Stimulated activated CD4-positive, alpha-beta T cell treated with anti-CD3 and anti-CD28 coated beads, TNF-alpha, amount 100 ng/mL, for 4 hours (primary cell): ENCODE measurements at places on chromosomes 7 and 10.

- DNase-seq = no peak
Measured at GRCh38 chr7:50660040-50660829, 95.0 kb upstream of the DDC start.

- no peak for DNase-seq
Measured at GRCh38 chr7:144118341-144118740, 4.6 kb upstream of the OR2A14 start.

DNA sequence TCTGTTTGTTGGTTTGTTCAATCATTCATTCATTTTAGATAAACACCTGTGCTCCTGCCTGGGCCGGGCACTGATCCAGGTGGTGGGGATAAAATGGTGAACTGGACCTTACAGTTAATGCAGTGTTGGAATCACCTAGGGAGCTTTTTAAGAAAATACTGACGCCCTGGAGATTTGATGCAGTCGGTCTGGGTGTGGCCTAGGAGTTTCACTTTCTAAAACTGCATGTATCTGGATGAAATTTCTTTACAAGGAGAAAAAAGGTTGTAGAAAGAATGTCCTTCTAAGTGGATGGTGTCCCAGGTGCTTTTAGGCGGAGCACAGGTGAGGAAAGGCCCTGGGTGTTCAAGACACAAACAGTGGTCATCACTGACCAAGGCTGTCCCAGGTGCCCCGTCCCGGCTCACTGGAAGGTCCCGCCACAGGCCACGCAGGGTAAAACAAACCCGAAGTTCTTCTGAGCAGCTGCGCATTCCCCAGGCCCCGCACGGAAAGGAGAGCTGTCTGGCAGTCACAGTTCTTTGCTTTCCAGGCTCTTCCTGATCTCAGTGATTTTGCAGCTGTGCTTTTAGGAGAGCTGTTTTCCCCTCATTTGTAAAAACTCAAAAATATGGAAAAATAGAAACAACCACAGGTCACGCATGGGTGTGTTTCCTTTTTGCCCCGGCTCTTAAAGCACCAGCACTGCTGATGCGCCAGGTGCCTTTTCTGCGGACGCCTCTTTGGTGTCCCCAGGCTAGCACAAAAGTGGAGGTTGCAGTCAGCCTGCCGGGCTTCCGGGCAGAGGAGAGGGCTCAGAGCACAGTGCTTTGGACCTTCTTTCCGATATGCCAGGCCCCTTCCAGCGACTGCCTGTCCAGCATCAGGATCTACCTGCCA, 161.9 kb downstream of the GRK5 start:
- DNase-seq = no peak

- DNase-seq = no peak
Measured at GRCh38 chr7:154956427-154956826, 46.5 kb downstream of the PAXIP1 start.

GRCh38 chr10:117936976-117937375, 109.8 kb downstream of the RAB11FIP2 start:
- DNase-seq = no peak

DNA sequence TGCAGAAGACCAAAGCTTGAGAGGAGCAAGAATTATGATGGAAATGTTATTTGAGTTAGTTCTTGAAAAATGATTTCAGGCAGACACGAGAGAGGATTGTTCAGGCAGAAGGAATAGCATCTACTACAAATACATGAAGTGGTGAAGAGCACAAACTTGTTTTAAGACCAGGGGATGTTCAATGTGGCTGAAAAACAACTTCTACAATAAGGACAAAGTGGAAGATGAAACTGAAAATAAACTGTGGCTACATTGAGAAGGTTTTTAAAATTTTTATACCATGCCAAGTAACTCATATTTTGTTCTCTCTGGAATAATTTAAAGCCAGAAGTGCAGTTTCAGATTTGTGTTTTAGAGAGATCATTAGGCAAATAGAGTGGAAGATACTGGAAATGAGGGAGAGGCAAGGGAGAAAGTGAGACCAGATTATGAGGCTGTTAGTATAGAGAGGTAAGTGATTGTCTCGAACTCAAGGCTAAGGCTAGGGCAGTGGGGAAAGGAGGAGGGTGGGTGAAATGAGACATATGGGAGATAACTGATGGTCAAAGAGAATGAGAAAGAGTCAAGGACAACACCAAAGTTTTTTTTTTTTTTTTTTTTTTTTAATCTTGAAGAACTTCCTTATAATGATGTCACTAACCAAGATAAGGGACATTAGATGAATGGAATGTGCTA, 115.4 kb downstream of the MDFIC start:
- no peak for DNase-seq

- DNase-seq = peak; percentile 80
Measured at GRCh38 chr7:100563809-100564400, 9.8 kb downstream of the SAP25 start.

GRCh38 chr7:50147951-50148808, 55.1 kb upstream of the ZPBP start:
- peak; percentile 18 for DNase-seq

DNA sequence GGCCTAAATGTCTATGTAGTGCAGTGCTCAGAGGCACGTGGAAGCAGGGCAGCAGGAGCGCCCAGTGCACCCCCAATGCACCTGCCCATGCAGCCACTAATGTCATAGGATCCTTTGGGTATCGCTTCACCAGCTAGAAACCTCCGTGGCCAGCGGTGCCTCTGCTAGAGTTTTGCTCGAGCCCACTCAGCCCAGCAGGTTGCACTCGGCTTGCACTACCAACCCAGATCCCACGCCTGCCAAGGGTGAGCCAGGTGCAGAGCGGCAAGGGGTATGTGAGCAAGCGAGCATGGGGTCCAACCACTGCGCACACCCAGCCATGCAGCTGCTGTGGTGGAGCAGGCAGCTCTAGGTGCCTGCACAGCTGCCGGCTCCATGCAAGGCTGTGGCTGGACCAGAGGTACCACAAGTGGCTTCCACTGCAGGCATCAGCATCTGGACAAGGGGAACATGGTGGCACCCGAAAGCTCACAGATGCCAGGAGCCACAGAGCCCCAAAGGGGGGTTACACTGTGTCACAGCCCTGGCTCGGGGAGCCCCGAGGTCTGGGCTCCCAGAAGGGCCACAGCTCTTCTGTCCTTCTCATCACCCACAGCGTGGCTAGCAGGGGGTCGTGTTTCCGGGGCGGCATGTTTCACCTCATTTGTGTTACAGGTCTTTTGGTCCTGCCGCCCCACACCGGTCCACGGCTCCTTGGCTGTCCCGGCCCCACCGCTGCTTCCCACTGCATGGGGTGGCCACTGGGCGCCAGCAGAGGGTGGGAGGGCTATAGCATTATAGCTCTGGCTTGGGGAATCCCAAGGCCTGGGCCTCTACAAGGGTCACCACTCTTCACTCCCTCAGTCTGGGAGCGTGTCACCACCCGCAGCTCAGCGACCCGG, 2.3 kb upstream of the NCAPG2 start:
- DNase-seq = no peak

DNA sequence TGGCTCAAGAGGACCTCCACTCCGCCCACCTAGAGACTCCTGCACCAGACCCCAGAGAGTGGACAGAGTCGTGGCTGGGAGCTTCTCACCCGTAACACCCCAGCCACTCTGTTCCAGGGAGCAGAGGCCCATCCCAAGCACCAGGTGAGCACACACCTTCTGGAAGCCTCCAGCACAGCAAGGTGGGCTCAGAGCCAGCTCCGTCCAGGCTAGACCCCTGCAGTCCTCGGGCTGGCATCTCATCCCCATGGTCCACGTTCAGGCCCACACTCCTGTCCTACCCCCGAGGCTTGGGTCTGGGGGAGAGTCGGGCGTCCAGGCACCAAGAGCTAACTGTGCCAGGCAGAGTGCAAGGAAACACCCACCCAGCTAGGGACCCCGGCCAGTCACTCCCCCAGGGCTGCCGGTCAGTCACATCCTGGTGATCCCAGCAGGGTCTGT, 13.2 kb downstream of the PDGFA start:
- DNase-seq = no peak

DNA sequence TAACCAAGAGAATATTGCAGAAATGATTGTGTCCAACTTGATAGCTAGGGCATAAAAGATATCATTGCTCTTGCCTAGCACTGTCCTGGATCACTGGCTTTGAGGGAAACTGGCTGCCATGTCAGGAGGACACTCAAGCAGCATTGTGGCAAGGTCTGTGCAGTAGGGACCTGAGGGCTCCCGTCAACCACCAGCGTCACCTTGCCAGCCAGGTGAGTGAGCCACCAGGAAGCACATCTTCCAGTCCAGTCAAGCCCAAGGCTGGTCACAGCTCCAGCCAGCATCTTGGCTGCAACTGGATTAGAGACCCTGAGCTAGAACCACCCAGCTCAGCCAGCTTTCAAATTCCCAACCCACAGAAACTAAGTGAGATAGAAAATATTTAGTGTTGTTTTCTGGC, 392.7 kb downstream of the CALN1 start:
- DNase-seq = no peak

- no peak for DNase-seq
Measured at GRCh38 chr10:5448333-5449001, 36.1 kb downstream of the NET1 start.

- no peak for DNase-seq
Measured at GRCh38 chr10:61529208-61529607, 76.0 kb upstream of the TMEM26 start.

DNA sequence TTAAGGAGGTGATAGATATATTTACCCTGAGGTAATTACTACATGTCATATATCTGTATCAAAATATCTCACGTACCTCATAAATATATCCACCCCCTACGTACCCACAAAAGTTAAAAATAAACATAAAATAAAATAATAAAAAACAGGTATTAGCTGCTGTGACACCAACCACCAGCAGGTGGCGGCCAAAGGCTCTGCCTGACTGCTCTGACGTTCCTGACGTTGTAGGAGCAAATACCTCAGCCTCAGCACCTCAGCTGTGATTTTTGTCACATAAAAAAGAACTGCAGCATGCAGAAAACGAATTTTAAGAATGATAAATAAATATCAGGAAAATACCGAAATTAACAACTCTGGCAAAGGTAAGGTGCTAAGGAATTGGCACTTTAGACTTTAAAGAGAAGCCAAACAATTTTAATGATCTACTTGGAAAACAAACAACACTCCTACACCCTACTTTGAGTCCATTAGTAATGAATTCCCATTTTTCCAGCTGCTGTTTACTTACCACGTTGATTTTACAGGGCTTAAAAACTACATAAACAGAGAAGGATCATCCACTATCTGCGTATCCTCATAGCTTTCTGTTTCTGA, 125.4 kb upstream of the TARP start:
- peak; percentile 26 for DNase-seq

- DNase-seq = no peak
Measured at GRCh38 chr7:121278120-121279021, 50.4 kb upstream of the WNT16 start.

DNA sequence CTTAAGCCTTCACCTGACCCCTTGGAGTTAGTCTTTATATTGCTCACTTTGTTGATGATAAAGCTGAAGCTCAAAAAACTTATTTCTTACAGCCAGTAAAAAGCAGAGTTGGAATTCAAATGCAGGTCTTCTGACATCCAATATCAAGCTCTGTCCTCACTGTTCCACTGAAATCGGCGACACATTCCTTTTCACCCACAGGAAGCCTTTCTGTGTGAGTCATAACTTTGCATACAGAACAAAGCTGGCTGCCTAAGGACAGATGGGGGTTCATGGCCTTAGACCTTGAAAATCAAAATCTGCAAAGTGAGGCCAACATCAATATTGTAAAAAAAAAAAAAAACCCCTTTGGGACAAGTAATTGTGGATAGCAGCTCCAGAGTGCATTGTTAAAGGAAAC, 21.8 kb upstream of the AKR1B1 start:
- DNase-seq = no peak

GRCh38 chr7:127873151-127873550, 158.1 kb downstream of the LRRC4 start:
- no peak for DNase-seq

GRCh38 chr7:43192806-43193460, 80.5 kb downstream of the HECW1 start:
- no peak for DNase-seq

DNA sequence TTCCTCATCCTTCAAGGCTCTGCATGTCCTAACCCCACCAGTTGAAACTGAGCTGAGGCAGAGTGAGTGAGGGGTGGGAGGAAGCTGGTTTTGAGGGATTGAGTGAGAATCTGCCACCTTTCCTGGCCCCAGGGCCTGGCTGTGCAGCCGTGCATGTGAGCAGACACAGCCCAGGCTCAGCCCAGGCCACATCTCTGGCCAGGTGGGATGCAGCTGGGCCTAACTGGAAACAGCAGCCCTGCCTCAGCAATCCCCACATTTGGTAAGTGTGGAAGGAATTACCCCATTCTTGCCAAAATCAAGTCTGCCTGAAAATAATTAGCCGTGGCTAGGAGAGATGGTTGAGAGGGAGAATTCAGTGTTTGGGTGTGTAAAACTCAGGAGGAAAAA, 116.6 kb downstream of the NEURL1 start:
- no peak for DNase-seq

GRCh38 chr10:52313256-52313932, 687 bp upstream of the DKK1 start:
- DNase-seq = no peak

DNA sequence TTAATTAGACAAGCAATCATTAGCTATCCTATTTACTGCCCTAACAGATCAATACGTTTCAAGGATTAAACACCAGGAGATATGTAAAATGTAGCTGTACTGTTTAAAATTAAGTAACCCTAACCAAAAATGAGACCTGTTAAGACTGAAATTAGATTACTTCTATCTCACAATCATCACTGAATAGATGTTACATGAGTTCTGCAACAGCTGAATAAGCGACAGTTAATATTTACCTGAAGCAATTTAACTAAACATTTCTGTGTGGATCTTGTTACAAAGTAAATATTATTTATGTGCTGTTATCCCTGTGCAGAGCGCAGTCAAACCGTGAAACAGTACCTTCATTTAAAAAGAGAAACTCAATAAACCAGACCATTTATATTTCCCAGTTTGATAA, 122.5 kb downstream of the RELN start:
- no peak for DNase-seq

DNA sequence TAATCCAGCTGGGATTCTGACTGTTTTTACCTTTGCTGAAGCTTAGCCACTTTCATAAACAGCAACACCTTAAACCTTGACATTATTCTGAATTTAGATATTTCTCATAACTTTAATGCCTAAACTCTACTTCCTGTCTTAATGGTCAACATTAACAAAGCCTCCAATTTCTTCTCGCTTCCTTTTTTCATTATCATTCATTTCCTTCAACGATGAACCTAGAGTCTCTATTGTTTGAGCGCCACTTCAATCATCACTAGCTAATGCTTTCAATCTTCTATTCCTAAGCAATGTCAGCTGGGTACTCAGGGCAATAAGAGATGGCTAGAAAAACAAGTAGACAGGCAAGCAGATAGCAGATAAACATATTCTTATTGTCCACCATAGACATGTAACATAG, 96.6 kb upstream of the TMEM196 start:
- DNase-seq = no peak

DNA sequence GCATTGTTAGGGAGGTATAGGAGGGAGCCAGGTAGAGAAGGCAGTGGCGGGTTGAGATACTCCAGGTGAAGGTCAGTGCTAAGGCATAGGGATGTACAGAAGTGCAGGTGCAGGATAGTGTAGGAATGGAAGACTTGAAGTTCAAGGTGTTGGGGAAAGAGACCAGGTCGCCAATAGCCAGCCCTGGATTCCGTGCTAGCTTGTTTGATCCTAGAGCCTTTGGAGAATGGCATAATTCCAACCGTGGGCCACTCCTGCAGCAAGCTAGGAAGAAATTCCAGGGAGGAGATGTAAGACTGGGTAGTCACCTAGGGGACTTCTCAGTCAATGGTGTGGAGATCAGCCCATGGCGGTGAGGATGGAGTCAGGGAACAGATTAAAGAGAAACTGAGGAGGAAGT, 272.7 kb downstream of the RPS24 start:
- DNase-seq = no peak
